Naive B cell (primary cell): ENCODE measurements at places on chromosomes 4 and X. TPM values are rescaled to one million over a fixed set of nuclear protein-coding genes. Genes with fewer than 3 reads are reported as not detected.

GRCh38 chr4:17846266-17846665 is 35.5 kb downstream of the NCAPG start:
- no peak for DNase-seq

- DNase-seq = no peak
These were observed 133.5 kb downstream of the ASMT start for GRCh38 chrX:1748408-1748807.

GRCh38 chrX:84453351-84454246 is 48.7 kb downstream of the HDX start:
- no peak for DNase-seq

- no peak for DNase-seq
These were observed 19.6 kb upstream of the LCORL start for GRCh38 chr4:18041114-18041513.

DNA sequence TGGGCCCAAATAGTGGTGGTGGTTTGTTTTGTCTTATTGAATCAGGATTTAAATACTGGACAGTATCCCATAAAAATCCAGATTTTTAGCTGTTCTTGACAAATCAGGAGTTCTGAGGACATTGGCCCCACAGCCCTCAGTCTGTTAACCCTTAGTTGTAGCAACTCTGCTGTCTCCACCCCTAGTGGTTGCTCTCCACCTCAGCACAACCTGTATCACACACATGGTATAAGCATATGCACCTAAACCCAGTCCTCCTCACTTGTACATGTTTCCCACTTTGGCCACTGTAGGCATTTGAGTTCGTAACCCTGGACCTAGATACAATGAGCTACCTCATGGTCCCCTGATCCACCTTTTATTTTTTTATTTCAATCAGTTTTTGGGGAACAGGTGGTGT is 75.9 kb downstream of the MRPL1 start:
- no peak for DNase-seq

GRCh38 chrX:69158166-69158980 is 6.9 kb downstream of the PJA1 start:
- DNase-seq = no peak

DNA sequence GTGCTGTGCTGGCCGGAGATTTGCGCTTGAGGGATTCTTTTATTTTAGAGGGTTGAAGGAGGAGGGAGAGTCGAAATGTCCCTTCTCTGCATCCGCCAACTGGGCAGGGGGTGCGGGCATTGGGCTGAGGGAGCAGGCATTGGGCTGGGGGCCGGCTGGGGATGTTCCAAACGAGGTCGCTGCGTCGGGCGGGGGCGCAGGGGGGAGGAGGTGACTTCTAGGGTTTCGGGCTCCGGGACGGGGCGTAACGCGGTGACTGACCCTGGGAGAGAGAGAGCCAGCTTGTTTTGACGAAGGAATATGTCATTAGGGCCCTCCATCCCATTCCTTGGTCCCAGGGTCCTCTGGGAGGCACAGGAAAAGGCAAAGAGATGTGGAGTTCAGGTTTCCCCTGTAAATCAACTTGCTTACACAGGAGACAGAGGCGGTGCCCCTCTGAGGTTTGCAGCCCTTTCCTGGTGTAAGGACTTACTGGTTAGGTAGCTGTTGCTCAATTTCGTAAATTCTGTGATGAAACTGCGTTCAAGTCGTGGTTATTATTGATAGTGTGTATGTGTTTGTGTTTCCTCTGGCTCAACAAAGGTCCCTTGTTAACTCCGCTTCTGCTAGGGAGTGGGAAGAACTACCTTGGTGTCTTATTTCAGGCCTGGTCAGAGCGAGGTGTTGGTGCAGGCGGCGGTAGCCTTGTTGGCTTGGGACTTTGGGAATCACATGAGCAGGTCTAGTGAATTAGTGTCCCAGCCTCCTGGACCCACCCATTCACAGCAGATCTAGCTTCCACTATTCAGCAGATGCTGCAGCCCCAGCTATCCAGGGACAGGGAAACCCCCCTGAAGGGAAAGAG is 716 bp downstream of the FHIP1A start:
- DNase-seq = no peak

- no peak for DNase-seq
These were observed 23.9 kb upstream of the GPR34 start for GRCh38 chrX:41664908-41665307.

GRCh38 chrX:46577221-46578005 is 3.8 kb downstream of the CHST7 start:
- DNase-seq = no peak

DNA sequence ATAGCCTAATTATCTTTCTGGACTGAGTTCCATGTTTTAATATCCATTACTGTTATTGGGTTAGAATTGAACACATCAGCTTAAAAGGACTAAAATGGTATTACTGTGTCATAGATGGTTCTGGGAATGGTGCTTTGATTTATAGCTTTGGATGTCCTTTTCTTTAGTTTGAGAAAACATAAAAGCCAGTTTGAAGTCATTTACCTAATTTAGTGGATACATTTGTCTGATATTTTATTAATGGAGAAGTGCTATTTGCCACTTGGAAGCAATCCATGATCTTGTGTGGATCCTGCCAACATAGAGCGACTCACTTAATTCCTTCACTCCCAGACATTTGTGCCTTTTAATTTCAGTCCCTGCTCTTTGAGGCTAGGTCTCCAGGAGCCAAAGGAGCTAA is 212.4 kb upstream of the PACRGL start:
- DNase-seq = no peak

DNA sequence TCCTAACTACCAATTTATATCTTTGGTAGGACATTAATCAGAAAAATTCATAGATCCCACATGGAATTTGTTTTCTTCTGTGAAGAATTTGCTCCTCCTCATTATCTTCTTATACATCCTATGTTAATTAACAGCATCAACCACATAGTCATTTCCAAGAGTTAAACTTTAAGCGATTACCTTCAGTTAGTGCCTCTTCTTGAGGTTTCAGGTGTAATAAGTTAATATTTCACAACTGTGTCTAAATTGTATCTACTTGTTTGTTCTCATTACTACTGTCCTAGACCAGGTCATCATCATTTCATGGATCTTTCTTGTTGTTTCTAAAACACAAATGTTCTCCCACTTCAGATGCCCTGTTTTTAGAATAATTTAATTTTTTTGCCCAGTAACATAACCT is 457.9 kb downstream of the FAT4 start:
- no peak for DNase-seq

DNA sequence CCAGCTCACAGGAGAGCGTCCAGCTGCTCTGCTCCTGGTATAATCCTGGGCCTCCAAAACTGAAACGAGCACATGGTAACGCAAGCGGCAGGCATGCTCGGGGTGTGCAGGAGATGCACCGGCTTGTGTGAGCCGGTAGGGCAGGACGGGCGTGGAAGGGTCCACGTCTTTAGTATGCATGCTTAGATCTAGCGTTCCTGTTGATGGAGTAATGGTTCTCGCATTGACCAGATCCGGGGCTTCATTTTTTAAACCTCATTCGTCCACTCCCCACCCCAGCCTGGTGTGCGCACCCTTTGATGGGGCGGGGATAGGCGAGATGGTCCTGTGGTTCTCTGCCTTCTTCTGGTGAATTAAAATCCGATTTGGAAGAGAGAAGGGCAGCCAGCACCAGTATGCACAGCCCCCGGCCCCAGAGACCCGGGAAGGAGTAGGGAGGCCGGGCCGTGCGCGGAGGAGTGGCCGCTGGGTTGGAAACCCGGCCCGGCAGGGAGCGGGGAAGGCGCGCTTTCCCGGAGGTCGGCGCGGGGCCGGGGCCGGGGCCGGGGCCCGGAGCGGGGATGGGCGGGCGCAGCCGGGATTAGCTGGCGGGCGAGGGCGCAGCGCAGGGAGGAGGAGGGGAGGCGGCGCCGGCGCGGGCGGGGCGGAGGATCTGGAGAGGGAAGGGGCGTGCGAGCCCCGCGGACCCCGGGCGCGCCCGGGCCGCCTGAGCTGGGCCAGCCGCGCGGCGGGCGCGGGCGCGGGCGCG is 39.9 kb downstream of the FAM149A start:
- no peak for DNase-seq

DNA sequence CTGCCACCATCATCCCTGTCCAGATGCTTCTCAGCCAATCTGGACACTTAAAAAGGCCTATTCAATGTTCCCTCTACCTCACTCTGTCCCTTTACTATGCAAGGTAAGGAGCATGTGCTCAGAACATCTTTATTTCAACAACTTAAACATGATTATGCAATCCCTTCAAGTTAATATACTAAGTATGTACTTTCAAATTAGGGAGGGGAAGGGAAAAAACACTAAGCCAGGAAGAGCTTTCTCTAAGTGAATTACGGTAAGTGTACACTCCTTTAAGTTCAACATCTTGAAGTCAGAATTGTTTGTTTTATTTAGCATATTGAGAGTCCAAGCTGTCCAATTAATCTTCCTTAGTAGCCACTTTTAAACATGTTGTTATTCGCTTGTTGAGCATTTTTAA is 14.1 kb downstream of the SLC10A7 start:
- no peak for DNase-seq

GRCh38 chrX:109776986-109777385 is 43.9 kb upstream of the ACSL4 start:
- DNase-seq = no peak

DNA sequence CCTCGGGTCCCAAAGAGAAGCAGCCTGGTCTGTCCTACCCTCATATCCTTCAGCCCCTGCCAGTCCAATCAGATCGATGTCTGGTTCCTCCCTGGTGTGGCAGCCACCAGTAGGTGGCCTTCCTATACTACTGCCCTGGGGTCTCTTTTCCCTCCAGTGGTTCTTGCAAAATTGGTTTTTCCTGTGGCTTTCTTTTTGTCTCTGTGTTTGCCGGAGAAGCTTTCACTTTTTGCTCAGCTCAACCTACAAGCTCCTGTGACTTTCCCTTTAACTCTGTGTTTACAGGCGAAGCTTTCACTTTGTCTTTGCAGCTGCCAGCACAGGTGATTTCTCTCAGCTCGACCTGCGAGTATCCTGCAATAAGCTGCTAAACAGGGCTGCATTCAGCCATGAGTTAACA is 46.8 kb downstream of the UGT2A3 start:
- DNase-seq = no peak

DNA sequence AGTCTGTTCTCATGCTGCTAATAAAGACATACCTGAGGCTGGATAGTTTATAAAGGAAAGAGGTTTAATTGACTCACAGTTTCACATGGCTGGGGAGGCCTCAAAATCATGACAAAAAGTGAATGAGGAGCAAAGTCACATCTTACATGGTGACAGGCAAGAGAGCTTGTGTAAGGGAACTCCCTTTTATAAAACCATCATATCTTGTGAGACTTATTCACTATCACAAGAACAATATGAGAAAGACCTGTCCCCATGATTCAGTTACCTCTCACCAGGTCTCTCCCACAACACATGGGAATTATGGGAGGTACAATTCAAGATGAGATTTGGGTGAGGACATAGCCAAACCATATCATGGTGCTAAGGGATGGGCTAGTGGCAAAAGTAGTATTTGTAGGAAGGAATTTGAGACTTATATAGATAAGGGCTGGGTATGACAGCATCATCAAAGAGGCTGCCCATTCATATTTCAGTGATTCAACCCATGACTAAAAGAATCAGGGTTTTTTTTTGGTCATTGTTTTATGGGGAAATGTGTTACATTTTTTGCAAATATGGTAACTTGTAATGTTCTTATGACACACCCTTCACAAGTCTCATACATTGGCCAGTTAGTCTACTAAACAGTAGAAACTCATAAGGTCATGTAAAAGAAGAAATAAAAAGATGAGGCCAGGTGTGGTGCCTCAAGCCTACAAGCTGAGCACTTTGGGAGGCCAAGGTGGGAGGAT is 34.7 kb downstream of the NUP62CL start:
- DNase-seq = no peak

DNA sequence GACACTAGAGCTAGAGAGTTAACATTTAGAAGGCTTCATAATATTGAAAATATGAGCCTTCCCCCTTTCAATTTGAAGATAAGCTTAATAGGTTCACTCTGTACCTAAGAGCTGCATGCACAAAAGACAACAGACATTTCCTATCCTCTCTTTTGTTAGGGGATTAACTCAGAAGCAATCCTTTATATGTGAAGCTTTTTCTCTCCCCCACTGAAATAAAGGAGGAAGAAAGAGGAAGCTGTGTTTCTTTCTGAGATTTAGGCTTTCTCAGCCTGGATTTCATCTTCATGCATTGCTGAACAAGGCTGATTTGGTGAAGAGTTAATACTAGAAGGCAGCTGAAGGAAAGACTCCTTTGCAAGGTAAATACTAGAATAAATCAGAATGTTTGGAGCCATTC is 21.0 kb upstream of the CABS1 start:
- no peak for DNase-seq

GRCh38 chrX:149871940-149872339 is 9.0 kb upstream of the MAGEA8 start:
- DNase-seq = no peak

GRCh38 chr4:121093261-121093660 is 20.9 kb upstream of the NDNF start:
- no peak for DNase-seq

GRCh38 chr4:90171491-90171890 is 44.3 kb downstream of the CCSER1 start:
- no peak for DNase-seq

DNA sequence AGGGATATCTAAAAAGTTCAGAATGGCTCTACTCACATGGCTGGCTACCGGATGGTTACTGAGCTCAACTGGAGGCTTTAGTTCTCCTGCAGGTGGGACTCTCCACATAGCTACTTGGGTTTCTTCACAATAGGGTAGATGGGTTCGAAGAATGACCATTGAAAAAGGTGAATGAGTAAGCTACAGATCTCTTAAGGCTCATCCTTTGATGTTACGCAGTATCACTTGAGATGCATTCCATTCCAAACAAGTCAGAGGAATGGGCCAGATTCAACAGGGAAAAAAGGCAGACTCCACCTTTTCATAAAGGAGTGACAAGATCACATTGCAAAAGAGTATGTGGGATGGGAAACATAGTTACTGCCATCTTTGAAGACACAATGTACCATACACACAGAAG is 52.6 kb downstream of the DDX53 start:
- no peak for DNase-seq

DNA sequence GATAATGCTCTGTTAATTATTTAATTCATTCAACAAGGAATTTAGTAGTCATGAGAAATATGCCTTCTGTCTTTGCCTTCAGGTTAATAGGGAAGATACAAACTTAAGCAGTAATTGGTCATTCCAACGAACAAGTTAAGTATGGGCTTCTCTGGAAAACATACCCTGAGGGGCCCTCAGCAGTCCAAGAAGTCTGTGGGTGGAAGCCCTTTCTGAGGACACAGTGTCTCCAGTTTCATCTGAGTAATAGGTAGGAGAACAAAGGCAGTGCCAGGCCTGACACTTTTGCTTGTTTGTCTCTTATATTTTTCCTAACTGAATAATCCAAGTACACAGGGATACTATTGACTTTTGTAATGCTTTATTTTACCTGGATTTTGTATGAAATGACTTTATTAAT is 262.5 kb downstream of the FBXW7 start:
- DNase-seq = no peak

- no peak for DNase-seq
These were observed 1064.7 kb upstream of the GRIA3 start for GRCh38 chrX:122119361-122119760.

GRCh38 chr4:71571346-71571745 is 212.5 kb downstream of the GC start:
- DNase-seq = no peak

GRCh38 chr4:153788413-153789276 is at the start of gene SFRP2:
SFRP2 (minus strand) TSS chr4:153789083; CDS start chr4:153788835, 248 bp downstream.
- no peak for DNase-seq

Gene AIMP1
- 72.7 TPM for polyA plus RNA-seq

Gene ZNF330
- polyA plus RNA-seq = 33.7 TPM

Gene EGF
- polyA plus RNA-seq = not detected

Gene RXFP1
- not detected for polyA plus RNA-seq

Gene MAGEA11
- polyA plus RNA-seq = not detected

Gene TREX2
- polyA plus RNA-seq = not detected

Gene POU3F4
- polyA plus RNA-seq = not detected

Gene BMP3
- polyA plus RNA-seq = 2.7 TPM

Gene SLC26A1
- polyA plus RNA-seq = 0.73 TPM

Gene SOWAHD
- 8.9 TPM for polyA plus RNA-seq

Gene IL9R
- polyA plus RNA-seq = 16.2 TPM

Gene NEK1
- polyA plus RNA-seq = 15.1 TPM
